Dermis blood vessel endothelial cell (primary cell): ENCODE measurements at places on chromosomes 3 and 15. TPM values are rescaled to one million over a fixed set of nuclear protein-coding genes. Genes with fewer than 3 reads are reported as not detected.

- DNase-seq, result no peak
Measured at GRCh38 chr15:28101201-28101600, 2.1 kb upstream of the OCA2 start.

AGBL1 gene
- total RNA-seq, result not detected in 2 replicates

MUC20 gene
- 0.51 TPM in 1 of 2 replicates, not detected in the other for total RNA-seq

SLC27A2 gene
- 5.1 and 7.1 TPM in 2 replicates for total RNA-seq

PLA2G4E gene
- not detected in 2 replicates for total RNA-seq

CLSTN2 gene
- 0.17 and 0.23 TPM in 2 replicates for total RNA-seq

PLSCR4 gene
- 655 and 677 TPM in 2 replicates for total RNA-seq

APOD gene
- 16.2 and 27.1 TPM in 2 replicates for total RNA-seq

DNA sequence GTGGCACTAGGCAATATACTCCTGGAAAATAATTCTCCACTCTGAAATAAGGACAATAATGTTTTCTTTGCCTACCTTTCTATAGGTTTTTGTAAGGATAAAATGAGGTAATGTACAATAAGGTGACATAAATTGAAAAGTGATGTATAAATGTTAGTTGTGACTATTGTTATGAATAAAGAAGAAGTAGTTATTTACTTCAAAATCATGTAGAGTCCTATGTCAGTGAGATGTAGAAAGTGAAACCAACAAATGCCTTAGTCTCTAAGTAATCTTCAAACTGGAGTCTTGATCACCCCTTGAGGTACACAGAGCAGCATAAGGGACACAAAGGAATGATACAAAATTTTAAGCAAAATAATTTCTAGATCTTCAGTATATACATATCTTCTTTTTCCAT lies 60.3 kb upstream of the TP63 start:
- no peak for DNase-seq

- DNase-seq, result no peak
Measured at GRCh38 chr15:100373120-100373896, 31.5 kb upstream of the ADAMTS17 start.

GRCh38 chr3:119819806-119820205 lies 37.9 kb downstream of the NR1I2 start:
- DNase-seq, result no peak

DNA sequence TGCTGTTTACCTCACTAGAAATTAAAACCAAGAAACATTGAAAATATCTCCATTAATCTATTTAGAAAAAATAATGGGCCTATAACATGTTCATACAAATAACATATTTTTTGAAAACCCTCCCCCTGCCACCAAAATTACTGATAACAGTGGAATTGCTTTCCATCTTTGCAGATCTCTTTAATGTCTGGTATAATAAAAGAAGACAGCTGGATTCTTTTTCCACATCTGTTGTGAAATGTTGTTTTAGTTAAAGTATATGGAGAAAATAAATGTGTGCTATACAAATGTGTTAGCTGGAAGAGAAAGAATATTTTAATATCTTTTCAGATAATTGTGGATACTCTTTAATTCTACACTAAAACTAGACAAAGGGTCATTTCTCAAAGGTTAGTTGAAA lies 251.0 kb upstream of the GOLGA6L4 start:
- DNase-seq, result no peak

TMEM43 gene
- 113 and 121 TPM in 2 replicates for total RNA-seq
